ENCODE measurements at places on chromosomes 12 and 14.

DNA sequence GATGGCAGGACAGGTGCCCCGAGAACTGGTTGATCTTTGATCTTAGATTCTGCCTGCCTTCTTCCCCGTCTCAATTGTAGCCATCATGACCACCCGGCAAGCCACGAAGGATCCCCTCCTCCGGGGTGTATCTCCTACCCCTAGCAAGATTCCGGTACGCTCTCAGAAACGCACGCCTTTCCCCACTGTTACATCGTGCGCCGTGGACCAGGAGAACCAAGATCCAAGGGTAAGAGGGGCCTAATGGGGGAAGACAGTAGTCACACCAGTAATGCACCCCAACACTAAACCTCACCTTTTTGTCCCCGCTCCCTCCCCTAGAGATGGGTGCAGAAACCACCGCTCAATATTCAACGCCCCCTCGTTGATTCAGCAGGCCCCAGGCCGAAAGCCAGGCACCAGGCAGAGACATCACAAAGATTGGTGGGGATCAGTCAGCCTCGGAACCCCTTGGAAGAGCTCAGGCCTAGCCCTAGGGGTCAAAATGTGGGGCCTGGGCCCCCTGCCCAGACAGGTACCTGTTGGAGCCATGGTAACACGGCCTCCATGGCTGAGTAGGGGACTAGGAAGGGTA is 556 bp downstream of the TROAP start:
- no peak for DNase-seq

GRCh38 chr12:2341871-2342270 is 289.1 kb downstream of the CACNA1C start:
- no peak for DNase-seq

- no peak for DNase-seq
Observed at GRCh38 chr14:25843481-25844470, 754.1 kb downstream of the NOVA1 start.

DNA sequence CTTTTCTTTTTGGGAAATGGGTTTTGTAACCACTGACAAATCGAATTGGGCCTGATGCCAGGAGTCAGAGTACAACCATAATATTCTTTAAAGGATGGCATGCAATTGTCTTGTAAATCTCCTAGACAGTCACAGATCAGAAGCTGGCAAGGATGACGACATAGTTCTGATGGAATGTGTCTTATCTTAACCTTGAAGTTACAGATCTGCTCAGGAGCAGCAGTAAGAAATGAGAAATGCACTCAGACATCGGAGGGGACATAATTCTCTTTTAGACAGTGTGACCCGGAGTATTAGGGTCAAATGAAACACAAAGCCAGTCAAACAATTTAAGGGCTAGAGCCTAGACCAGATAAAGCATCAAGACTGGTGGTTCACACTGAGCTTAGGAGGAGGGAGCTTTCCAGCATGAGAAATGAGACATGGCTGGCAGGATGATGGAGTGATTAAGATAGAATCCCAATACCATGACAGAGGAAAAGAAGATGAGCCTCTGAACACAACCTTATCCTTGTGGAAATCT is 17.5 kb downstream of the CBX5 start:
- DNase-seq = no peak

DNA sequence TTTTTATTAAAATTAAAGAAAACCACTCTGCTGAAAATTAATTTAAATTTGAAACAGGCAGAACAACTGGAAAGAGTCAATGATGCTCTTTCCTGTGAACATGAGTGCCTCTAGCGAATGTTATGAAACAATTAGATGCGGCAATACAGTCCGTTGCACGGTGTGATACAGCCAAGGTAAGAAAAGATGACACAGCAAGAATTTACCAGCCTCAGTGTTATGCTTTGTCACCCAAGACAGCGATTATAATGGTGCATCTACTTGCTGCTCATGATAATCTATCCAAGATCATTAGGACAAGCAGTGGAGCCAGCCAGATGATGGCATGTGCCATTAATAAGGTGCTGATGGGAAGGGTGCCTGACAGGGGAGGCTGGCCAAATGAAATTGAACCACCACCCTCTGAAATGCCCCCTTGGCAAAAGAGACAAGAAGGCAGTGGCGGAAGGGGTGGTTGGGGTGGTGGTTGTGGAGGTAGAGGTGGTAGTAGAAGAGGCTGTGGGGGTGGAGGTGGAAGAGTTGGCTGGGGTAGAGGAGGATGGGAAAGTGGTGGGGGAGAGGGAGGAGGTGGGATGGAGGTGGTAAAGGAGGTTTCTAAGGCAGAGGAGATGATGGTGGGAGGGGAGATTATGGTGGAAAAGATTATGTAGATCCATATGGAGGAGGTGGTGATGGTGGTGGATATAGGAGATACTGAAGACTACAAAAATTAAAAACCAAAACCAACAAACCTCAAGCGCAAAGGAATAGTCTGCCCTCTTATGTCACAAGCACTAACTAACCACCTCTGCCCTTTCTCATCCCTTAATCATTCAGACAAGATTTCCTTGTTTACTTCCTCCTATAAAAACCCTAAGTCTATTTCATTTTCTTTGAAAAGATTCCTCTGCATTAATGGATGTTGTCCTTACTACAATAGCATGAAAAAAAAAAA is 4.0 kb upstream of the RESF1 start:
- DNase-seq = no peak

DNA sequence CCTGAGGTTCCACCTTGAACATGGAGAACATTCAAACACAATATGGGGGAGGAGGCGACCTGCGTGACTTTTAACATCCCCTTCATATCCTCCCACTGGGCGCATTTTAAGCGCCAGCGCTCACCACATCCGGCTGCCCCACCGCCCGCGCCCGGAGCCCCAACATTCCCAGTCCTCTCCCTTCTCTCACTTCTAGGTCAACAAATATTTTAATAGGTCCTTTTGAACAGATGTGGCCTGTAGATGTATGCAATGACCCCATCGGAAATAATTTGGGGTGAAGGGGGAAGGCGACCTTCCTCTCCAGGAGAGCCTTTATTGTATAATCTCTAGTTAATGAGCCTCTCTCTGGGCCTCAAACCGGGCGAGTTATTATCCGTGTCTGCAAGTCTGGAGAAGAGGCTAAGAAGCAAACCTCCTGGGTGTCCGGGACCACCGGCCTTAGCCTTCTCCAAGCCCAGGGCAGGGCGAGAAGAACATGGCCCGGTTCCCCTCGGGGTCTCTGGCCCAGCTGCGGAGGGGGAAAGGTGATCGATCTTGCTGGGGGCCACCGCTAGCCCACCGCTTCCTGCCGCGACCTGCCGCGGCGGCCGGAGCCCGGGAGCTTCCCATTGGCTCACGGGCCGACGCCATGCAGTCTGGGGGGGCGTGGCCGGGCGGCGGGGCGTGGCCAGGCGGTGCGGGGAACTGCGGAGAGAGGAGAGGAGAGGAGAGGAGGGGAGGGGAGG is 83.2 kb upstream of the HMGA2 start:
- DNase-seq = peak; percentile 70

DNA sequence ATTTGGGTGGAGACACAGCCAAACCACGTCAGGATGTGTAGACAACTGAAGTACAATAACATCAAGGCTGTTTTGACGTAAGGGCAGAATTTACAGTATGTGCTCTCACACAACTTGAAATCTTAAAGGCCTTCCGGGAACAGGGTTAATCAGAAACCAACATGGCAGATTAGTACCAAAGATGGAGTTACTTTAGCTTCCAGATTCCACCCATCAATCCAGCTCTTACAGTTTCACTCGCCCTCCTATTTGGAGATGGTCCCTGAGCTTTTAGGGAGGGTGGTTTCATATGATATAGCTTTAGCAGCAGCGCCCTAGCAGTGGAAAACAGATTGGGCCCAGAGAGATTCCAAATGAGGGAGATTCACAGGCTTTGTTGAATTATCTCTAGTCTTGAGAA is 2.0 kb upstream of the XPOT start:
- DNase-seq = no peak

- DNase-seq = no peak
Observed at GRCh38 chr14:22485178-22485577, 103.8 kb downstream of the DAD1 start.

GRCh38 chr14:103317251-103317650 is 16.8 kb upstream of the EIF5 start:
- DNase-seq = no peak

DNA sequence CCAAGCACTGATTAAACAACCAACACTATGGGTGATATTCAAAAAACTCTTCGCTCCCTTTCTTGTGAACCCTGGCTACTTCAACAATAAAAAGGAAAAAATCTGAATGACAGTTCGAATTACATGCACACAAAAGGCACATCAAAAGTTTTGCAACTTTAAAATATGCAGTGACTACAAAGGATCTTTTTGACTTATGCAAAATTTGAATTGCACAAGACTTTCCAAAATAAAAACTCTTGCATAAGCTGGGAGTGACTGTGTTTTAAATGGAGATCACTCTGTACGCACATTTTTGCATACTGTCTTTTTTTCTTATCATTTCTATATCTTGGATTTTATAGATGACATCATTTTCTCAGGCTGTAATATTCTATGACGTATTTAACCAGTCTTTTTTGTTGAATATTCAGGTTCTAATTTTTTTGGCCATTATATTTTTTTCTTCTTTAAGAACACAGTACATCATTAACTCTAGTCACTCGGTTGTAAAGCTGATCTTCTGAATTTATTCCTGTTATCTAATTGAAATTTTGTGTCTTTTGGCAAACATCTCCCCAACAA is 667.6 kb upstream of the TBX3 start:
- no peak for DNase-seq

- DNase-seq = peak; percentile 30
Observed at GRCh38 chr14:102694530-102695166, 82.6 kb upstream of the TRAF3 start.

GRCh38 chr14:34935488-34935887 is 47.3 kb upstream of the SRP54 start:
- no peak for DNase-seq

DNA sequence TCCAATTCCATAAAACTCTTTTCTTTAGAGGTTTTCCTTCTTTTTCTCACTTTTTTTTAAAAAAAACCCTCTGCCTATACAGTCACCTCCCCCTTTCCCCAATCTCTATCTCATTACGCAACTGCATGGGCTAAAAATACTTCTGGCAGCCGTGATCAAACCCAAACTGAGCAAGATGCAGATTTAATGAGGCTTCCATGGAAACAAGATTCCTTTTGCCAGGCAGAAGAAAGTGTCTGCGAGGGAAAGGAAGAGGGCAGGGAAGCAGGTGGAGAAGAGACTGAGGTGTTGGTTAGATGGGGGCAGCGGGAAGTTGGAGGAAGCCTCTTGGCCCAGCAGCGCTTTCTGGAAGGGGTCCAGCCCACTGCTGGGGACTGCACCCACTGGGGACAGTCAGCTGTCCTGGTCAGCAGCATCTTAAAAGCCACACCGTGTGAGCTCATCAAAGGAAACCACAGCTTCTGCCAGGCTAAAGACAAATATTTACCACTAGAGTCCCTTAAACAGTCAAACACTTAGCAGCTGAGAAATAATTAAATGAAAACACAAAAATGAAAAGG is 90.4 kb downstream of the SLC8A3 start:
- DNase-seq = no peak

DNA sequence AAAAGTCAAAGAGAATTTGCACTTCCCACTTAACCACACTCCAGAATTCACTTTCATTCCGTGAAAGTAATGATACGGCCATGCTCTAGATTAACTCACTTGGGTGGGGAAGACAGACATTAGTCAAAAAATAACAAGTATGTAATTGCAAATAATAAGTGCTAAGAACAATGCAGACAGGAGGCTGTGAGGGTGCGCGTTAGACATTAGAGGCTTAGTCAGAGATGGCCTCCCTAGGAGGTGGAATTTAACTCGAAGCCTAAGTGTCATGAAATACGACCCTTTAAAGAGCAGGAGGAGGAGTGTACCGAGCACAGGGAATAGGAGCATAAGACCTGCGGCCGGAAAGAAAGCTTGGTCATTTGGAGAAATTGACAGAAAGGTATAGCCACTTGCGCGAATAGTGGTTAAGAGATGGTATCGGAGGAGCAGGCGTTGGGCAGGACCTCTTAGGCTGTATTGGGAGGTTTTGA is 628 bp downstream of the SNRPF start:
- DNase-seq = no peak

GRCh38 chr12:34354239-34355200 is 332.2 kb downstream of the ALG10 start:
- DNase-seq = no peak

DNA sequence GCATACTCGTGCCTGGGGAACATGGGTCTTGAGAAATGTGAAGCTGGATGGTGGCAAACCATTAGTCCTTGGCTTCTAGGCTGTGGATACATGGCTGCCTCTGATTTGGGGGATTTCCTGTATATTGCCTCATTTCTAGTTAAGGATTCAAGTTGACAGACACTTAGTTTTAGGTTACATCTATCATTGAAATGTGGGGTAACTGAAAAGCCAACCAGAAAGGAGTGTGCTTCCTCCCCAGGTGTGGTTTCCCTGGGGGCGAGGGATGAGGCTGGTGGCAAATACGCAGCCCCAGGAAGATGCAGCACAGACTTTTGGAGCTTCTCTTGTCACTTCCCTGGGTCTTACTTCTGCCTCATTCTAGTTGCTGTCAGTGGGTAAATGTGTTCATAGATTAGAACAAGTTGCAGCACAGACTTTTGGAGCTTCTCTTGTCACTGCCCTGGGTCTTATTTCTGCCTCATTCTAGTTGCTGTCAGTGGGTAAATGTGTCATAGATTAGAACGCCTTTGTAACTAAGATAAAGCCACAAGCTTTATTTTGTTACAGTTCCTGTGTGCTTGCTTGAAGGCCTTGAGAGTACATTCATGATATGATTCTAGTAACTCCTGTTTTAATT is 85.1 kb downstream of the BORCS5 start:
- no peak for DNase-seq
